ENCODE measurements at places on chromosomes 12 and 14.
A peak's percentile ranks its signal among the peaks of the same experiment; 100 is the strongest.

DNA sequence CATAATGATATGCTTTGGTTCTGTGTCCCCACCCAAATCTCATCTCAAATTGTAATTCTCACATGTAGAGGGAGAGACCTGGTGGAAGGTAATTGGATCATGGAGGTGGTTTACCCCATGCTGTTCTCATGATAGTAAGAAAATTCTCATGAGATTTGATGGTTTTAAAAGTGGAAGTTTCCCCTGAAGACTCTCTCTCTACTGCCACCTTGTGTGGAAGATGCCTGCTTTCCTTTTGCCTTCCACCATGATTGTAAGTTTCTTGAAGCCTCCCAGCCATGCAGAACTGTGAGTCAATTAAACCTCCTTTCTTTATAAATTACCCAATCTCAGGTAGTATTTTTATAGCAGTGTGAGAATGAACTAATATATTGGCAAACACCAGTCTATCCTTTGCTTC is 260.4 kb upstream of the PPFIA2 start:
- no peak for DNase-seq

DNA sequence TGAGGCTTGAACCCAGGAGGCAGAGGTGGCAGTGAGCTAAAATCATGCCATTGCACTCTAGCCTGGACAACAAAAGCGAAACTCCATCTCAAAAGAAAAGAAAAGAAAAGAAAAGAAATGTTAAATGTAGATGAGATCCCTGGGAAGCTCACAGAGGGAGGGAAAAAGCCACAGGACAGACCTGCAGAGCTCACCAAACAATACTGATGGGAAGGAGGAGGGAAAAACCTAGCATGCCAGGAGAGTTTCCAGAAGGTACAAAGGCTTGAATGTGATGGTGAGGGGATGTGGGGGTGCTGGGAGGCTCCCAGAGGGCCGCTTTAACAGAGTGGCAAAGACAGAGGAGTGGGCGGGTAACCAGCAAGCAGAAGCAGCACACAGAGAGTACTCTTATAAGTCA is 72.3 kb downstream of the PTPN21 start:
- no peak for DNase-seq

- DNase-seq, result no peak
Observed at GRCh38 chr14:105159344-105159743, 9.2 kb downstream of the JAG2 start.

DNA sequence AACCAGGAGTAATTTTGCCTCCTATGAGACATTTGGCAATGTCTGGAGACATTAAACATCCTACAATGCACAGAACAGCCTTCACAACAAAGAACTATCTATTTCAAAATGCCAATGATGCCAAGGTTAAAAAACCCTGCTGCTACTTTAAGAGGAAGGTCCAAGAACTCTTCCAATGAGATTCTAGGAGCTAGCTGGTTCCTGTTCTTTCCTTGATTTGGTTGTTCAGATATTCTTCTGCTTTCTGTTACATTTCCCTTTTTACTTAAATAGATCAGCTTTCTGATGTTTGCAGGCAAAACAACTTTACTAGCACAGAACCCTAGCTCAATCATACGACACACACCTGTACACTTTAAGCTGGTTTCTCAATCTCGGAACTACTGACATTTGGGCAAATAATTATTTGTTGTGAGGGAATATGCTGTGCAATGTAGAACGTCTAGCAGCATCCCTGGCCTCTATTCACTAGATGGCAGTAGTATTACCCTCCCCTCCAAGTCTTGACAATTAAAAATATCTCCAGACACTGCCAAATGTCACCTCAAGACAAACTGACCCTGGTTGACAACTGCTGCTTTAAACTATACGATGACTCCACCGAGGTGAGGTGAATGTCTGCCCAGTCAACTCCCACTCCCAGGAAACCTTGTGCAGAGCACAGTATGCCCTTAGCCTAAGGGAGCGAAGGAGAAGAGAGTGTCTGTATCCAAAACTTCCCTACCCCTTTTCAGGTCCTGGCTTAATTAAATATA is 4.4 kb downstream of the BLTP3B start:
- DNase-seq, result no peak

DNA sequence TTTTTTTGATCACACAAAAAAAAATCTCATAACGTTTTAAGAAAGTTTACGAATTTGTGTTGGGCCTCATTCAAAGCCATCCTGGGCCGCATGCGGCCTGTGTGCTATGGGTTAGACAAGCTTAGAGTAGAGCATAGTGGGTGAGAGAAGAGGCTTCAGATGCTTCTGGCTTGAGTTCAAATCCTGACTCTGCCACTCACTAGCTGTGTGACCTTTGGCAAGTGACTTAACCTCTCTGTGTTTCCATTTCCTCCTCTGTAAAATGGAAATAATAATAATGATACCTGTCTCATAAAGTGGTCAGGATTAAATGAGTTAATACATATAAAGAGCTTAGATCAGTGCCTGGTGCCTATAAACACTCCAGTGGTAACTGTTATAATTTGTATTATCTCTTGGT is 6.2 kb downstream of the P2RX4 start:
- no peak for DNase-seq

GRCh38 chr14:85280074-85280473 is 249.9 kb upstream of the FLRT2 start:
- no peak for DNase-seq

DNA sequence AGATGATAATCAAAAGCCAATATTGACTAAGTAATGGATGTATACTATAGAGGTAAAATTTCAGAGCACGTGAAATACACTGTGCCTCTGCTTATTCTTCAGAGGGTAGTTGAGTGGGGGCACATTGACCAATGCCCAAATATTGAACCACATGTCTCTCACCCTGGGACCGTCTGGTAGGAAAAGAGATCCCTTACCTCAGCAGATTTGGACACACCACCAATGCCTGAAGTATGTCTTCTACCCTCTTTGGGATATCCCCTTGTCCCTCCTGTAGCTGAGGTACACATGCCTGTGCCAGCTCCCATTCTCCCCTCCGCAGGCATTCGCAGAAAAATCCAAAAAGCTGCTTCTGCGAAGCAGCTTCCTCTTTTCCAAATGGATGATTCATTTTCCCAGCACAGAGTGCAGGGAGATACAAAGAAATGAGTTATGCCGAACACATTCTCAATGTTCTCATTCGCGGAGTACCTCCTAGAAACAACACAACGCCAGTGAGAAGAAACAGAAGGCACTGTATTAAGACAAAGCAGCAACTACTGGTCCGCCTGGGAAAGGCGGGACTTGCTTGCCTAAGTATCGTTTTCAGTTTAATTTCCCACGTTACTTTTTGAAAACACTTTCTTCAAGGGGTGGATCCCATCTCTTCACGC is 691 bp downstream of the ZFYVE26 start:
- DNase-seq, result no peak

DNA sequence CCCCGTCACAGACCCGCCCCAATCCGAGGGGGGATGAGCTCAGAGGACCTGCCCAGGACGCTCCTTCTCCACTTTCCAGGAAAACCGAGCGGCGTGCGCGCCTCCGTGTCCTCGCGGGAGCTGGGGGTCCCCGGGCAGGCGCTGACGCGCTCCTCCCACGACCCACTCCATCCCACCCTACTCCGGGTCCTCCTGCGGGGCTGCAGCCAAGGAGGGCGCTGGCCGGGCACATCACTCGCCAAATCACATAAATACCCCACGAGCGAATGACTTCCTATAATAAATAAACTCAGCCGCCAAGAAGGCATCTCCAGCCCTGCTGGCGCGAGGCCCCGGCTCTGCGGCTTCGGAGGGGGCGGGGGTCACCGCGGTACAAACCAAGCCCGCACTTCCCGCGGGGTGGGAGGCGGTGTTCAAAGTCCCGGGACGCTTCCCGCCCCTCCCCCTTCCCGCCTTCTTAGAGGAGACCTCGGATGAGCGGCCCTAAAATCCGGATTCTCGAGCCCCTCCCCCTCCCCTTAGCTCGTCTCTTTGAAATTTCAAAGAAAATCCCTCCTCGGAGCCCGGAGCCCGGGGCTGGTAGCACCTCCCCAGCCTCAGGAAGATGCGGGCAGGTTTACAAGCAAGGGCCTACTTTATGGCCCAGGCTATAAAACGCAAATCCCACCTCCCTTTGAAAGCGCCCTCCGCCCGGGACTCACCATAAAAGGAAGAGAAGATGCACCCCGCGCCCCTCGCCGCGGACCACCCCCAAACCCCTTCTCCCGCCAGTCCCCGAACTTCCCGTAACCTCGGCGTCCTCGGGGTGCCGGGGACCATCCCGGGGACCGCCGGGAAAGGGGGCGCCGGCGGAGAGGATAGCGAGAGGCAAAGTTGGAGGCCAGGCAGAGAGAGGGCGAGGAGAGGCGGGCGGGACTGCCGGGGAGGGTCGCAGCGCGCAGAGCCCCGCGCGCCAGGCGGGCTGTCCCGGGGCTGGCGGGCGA is 712 bp upstream of the FZD10 start:
- DNase-seq, result no peak

GRCh38 chr14:35285168-35286002 is 6.8 kb upstream of the PSMA6 start:
- DNase-seq, result peak; percentile 23

DNA sequence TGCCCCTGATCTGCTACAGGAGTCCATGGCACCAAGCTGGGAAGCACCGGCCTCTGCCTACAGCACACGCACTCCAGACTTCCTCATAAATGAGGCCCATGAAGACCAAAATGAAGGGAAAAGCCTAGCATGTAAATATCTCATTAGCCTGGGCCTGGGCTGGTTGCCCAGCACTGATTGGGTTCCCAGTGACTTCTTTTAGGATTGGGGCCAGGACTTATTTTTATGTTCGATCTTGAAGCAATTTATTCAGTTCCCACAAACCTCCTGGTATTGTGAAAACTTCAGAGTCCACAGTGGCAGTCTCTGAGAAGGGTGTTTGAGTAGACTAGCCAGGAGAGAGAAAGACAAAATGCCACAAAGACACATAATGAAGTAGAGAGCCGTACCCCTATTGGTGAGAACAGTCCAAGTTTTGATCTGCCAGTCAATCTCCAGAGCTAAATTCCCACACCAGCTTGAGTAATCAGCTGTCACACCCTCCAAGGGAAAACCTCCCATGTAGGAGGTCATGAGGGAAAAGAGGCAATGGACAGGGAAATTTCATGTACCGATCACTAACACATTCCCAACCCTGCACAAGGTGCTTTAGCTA is 78.2 kb downstream of the PHLDA1 start:
- DNase-seq, result no peak

DNA sequence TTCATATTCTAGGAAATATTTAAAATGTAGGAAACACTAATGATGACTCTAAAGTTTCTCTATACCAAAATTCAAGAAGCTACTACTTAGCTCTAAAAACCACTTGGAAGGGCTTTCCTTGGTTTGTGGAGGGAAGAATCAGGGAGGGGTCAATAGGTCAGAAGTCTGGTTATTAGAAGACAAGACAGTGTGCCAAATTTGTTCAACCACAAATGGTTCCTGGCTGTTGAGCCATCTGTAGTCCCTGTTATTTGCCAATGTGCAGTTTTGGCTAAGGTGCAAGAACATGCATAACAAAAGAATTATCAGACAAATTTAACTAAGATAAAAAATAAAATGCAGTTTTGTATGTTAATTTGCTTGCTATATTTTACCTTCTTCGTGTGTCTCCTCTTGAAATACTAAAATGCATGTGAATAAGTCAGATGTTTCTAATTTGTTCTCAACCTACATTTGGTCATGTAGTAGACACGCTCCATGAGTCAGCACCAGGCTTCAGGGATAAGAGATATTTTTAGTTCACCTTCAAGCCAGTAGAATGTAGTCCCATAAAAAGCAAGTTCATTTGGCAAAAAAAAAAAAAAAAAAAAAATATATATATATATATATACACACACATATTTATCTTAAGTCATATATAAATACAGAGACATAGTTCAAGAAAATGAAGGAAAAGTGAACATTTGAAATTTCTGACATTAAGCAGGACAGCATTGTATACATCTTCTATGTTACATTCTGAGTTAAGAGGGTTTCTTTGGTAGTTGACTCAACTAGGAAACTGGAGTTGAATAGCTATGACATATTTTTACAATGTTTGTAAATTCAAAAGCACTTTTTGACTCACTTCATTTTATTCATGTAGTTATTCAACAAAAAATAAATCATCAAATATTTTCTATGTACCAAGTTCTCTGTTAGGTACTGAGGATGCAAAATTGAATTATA is 123.3 kb downstream of the KCNC2 start:
- DNase-seq, result no peak

GRCh38 chr14:57575482-57575881 is 81.8 kb upstream of the CCDC198 start:
- DNase-seq, result no peak

DNA sequence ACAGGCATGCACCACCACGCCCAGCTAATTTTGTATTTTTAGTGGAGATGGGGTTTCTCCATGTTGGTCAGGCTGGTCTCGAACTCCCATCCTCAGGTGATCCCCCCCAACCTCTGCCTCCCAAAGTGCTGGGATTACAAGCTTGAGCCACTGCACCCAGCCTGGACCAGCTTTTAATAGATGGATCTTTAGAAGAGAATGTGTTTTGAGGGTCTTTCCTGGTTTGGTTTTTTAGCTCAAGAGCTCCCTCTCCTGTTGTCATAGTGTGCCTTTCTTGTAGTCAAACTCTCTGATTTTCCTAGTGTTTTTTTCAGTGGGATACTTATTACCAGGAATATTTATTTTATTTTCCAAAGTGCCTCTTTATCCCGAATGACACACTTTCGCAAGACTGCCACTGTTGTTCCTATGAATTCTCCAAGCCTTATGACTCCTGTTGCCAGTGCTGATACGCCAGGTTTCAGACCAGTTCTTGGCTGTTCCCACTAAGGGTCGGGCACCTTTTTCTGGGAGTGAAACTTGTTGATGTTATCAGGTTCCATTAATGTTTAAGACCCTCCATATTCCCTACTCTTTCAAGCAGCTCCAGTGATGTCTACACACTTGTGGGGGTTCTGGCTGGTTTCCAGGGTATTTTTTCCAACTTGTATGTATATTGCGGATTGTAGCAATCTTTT is 31.5 kb upstream of the LIMA1 start:
- no peak for DNase-seq

GRCh38 chr14:20608383-20609110 is 17.4 kb upstream of the RNASE12 start:
- no peak for DNase-seq

DNA sequence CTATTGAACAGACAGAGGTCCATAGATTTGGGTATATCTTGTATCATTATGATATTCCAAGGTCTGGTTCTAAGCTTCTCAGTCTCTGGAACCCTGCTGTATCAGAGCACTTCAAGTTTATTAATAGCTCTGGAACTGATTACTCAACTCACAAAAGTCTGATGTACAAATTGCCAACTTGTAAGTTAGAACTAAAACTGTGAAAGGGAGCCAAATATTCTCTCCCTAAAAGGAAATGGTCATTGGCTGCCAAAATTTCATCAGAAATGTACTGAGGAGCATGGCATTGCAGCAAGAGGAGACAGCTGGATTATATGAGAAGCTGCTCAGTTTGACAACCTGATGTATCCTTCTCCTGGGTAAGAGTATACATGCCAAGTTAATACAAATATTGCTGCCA is 828.8 kb upstream of the SEL1L start:
- no peak for DNase-seq

DNA sequence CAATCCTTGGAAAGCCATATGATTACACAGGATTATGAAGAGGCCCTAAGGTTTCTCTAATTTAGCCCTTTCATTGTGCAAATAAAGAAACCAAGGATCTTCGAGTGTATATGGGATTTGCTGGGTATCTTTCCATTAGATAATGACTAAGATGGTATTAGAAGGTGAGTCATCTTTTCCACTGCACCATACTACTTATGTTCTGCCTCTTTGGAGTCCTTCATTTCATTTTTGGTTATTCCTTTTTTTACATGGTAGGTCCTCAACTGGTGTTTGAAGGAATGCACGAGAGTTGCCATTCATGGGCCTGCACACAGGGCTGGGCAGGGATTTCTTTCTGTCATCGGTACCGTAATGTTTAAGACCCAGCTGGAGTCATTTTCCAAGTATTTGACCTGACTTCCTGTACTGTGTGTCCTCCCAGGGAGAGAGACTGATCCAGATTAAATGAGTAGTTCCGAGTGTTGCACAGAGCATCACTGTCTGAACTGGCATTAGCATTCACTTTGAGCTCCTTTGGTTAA is 85.7 kb downstream of the BORCS5 start:
- DNase-seq, result no peak

Measured in memory B cell (primary cell).